Large intestine (tissue), 12 donors: ENCODE measurements at places on chromosomes 16 and 17.

- H3K4me1 ChIP-seq = peaks cover 3% of the 10 kb centered on the region
- no peaks in the 10 kb centered on the region for H3K27me3 ChIP-seq
- H3K4me3 ChIP-seq = no peak overlapping the region
- peaks cover 91% of the 10 kb centered on the region for H3K36me3 ChIP-seq
- no peak overlapping the region for H3K27ac ChIP-seq
- no peak for DNase-seq
Measured at GRCh38 chr17:48060249-48060648, 12.1 kb downstream of the NFE2L1 start.

- DNase-seq = no peak
- no peaks in the 10 kb centered on the region for H3K27me3 ChIP-seq
- H3K27ac ChIP-seq = no peak overlapping the region
- no peaks in the 10 kb centered on the region for H3K4me1 ChIP-seq
Measured at GRCh38 chr17:82808921-82809905, 30.6 kb downstream of the ZNF750 start.

DNA sequence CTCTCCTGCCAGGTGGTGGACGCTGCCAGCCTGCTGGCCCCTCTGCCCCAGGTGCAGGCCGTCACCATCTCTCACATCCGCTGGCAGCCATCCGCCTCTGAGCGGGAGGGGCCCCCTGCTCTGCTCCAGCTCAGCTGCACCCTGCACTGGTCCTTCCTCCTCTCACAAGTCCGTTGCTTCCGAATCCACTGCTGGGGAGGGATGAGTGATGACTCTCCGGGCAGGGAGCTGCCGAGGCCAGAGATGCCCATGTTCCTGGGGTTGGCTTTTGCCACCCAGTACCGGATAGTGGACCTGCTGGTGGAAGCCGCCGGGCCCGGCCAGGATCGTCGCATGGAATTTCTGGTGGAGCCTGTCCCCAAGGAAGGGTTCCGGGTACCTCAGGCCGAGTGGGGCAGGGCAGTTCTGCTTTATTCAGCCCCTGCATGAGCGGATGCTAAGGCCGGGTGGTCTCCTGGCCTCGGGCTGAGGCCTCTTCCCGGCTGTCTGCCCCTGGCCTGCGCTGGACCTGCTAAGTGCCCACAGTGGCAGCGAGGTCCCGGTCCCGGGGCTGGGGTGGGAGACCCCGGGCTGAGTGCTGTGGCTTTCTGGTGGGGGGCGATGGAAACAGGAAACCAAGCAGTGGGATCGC, 11.4 kb downstream of the ENGASE start:
- peaks cover 53% of the 10 kb centered on the region for H3K36me3 ChIP-seq
- H3K27me3 ChIP-seq = no peaks in the 10 kb centered on the region
- no peak overlapping the region for H3K27ac ChIP-seq
- DNase-seq = no peak

DNA sequence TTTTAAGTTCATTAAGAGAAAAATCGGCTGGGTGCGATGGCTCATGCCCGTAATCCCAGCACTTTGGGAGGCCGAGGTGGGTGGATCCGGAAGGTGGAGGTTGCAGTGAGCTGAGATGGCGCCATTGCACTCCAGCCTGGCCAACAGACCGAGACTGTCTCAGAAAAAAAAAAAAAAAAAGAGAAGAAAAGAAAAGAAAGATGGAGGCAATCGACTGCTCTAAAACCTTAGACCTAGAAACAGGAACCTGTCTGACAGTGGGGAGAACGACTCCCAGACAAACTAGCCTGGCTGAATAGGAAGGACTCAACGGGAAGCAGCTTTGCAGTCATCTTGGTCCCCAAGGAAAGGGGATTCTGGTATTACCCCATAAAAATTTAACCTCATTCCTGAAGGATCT, 13.7 kb downstream of the MRC2 start:
- no peaks in the 10 kb centered on the region for H3K36me3 ChIP-seq
- H3K4me1 ChIP-seq = no peaks in the 10 kb centered on the region
- no peak overlapping the region for H3K27ac ChIP-seq

GRCh38 chr16:4372001-4372577, 441 bp downstream of the VASN start:
- peaks cover 38% of the 10 kb centered on the region for H3K4me1 ChIP-seq
- DNase-seq = peak; percentile 34
- peak overlapping the region; percentile 54 for H3K4me3 ChIP-seq
- peaks cover 6% of the 10 kb centered on the region for H3K36me3 ChIP-seq
- H3K27ac ChIP-seq = peak overlapping the region; percentile 53

- DNase-seq = no peak
- no peaks in the 10 kb centered on the region for H3K4me1 ChIP-seq
- H3K27ac ChIP-seq = no peak overlapping the region
- no peak overlapping the region for H3K4me3 ChIP-seq
- H3K36me3 ChIP-seq = no peaks in the 10 kb centered on the region
Measured at GRCh38 chr17:73910206-73910605, 266.0 kb upstream of the SDK2 start.

- H3K36me3 ChIP-seq = no peaks in the 10 kb centered on the region
- H3K27me3 ChIP-seq = no peaks in the 10 kb centered on the region
- peak; percentile 80 for DNase-seq
- H3K4me3 ChIP-seq = no peak overlapping the region
- H3K4me1 ChIP-seq = peaks cover 40% of the 10 kb centered on the region
Measured at GRCh38 chr17:57892146-57892819, 42.4 kb upstream of the MRPS23 start.

GRCh38 chr16:89504091-89504490, 4.1 kb upstream of the SPG7 start:
- H3K27ac ChIP-seq = no peak overlapping the region
- H3K36me3 ChIP-seq = no peaks in the 10 kb centered on the region

- H3K4me1 ChIP-seq = no peaks in the 10 kb centered on the region
- peaks cover 20% of the 10 kb centered on the region for H3K27me3 ChIP-seq
- no peak overlapping the region for H3K4me3 ChIP-seq
Measured at GRCh38 chr17:41048441-41048840, 1.3 kb upstream of the KRTAP2-1 start.

- H3K27ac ChIP-seq = no peak overlapping the region
- H3K4me1 ChIP-seq = peaks cover 29% of the 10 kb centered on the region
- no peak overlapping the region for H3K4me3 ChIP-seq
- DNase-seq = no peak
Measured at GRCh38 chr17:79803421-79803996, 6.6 kb upstream of the CBX8 start.

DNA sequence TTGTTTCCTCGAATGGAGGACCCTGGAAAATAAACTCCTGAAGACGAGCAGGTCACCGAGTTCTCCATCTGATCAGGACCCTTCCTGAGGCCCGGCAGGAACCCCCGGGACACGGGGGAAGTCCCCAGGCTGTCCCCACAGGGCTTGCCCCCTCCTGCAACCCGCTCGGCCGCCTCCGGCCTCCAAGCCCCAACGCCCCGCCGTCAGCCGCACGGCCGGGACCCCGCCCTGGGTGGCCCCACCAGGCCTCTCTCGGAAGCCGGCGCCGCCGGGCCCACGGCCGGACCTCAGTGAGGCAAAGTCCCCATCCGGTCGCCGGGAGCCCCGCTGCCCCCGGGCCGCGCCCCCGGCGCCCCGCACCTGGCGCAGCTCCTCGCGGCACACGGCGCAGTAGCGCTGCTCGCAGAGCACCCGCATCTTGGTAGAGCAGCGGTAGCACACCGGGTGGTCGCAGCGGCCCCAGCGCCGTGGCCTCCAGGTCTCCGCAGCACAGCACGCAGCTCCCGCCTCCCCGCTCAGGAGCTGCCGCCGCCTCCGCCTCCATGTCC, 383 bp downstream of the ZNF598 start:
- H3K36me3 ChIP-seq = peaks cover 15% of the 10 kb centered on the region
- peaks cover 35% of the 10 kb centered on the region for H3K4me1 ChIP-seq
- no peaks in the 10 kb centered on the region for H3K27me3 ChIP-seq

DNA sequence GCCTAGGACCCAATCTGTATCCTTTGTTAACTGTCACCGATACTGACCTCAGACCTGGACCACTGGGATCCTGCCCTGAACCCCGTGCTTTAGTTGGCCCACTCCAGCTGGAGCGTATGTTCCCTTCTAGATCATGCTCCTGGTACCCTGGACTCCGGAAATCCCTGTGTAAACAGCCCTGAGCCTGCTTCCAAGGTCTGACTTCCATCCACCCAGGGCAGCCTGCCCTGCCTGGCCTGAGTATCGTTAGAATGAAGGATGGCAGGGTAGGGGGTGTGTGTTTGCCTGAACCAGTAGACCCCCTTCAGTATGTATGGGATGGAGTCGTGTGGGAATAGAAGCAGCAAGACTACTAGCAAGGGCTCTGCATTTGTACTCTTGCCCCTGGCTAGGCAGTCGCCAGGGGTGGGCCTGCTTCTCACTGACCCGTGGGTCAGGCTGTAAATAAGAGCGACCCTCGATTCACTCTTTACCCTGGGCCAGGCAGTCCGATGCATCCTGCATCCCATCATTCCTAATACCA, 691 bp upstream of the TMEM98 start:
- DNase-seq = peak; percentile 73
- H3K27ac ChIP-seq = peak overlapping the region; percentile 70
- H3K4me3 ChIP-seq = peak overlapping the region; percentile 47
- no peaks in the 10 kb centered on the region for H3K27me3 ChIP-seq

DNA sequence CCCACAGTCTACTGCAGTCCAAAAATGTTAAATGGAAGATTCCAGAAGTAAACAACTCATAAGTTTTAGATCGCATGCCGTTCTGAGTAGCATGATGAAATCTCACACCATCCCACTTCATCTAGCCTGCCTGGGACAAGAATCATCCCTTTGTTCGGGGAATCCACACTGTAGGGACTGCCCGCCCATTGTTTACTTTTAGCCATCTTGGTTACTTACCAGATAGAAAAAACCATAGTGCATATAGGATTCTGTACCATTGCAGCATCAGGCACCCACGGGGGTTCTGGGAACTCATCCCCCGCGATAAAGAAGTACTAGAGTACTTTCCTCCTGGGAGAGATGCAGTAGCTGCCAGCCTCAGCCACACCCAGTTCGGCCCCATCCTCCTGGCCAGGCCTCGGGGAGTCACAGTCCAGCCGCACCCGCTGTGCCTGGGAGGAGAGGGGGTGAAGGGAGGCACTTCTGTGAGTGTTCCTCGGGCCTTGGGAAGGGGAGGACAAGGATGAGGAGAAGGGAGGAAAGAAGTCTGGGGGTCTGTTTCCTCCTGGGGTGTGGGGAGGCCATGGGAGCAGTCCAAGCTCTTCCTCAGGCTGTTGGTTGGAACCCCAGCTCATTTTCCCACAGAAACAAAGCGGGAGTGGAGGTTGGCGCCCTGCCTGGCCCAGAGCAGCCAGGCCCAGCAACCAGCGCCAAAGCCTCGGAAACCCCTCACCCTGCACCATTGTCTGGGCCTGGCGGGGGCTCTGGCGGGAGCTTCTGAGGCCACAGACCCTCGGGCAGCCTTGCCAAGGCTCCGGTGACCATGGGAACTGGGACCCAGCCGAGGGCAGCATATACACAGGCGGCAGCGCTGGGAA, 8.9 kb downstream of the TRIM47 start:
- peaks cover 18% of the 10 kb centered on the region for H3K4me1 ChIP-seq
- no peaks in the 10 kb centered on the region for H3K27me3 ChIP-seq
- no peak overlapping the region for H3K4me3 ChIP-seq
- H3K36me3 ChIP-seq = peaks cover 4% of the 10 kb centered on the region

GRCh38 chr16:72517154-72517553, 345.2 kb upstream of the PMFBP1 start:
- no peaks in the 10 kb centered on the region for H3K27me3 ChIP-seq
- H3K27ac ChIP-seq = no peak overlapping the region
- no peak overlapping the region for H3K4me3 ChIP-seq
- no peaks in the 10 kb centered on the region for H3K36me3 ChIP-seq

DNA sequence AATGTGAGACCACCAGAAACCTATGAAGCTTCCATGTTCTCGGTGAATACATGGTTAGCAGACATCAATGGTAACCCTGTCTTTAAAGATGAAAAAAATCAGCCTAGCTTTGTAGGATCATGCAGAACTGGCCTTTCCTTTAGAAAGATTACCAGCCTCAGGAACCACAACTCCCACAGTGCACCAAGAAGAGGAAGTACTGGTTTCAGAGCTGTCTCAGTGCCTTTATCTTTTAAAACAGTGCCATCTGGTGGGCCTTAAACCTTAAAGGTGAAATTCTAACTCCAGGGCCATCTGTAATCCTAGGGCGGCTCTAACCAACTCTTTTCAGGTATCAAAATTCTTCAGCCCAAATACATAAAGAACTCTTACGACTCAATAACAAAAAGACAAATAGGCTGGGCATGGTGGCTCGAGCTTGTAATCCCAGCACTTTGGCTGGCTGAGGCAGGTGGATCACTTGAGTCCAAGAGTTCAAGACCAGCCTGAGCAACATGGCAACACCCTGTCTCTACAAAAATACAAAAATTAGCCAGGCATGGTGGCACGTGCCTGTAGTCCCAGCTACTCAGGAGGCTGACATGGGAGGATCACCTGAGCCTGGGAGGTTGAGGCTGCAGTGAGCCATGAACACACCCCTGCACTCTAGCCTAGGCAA, 5.4 kb downstream of the ATPAF2 start:
- H3K4me1 ChIP-seq = peaks cover 5% of the 10 kb centered on the region
- H3K36me3 ChIP-seq = no peaks in the 10 kb centered on the region
- no peak overlapping the region for H3K27ac ChIP-seq
- peak; percentile 68 for DNase-seq

DNA sequence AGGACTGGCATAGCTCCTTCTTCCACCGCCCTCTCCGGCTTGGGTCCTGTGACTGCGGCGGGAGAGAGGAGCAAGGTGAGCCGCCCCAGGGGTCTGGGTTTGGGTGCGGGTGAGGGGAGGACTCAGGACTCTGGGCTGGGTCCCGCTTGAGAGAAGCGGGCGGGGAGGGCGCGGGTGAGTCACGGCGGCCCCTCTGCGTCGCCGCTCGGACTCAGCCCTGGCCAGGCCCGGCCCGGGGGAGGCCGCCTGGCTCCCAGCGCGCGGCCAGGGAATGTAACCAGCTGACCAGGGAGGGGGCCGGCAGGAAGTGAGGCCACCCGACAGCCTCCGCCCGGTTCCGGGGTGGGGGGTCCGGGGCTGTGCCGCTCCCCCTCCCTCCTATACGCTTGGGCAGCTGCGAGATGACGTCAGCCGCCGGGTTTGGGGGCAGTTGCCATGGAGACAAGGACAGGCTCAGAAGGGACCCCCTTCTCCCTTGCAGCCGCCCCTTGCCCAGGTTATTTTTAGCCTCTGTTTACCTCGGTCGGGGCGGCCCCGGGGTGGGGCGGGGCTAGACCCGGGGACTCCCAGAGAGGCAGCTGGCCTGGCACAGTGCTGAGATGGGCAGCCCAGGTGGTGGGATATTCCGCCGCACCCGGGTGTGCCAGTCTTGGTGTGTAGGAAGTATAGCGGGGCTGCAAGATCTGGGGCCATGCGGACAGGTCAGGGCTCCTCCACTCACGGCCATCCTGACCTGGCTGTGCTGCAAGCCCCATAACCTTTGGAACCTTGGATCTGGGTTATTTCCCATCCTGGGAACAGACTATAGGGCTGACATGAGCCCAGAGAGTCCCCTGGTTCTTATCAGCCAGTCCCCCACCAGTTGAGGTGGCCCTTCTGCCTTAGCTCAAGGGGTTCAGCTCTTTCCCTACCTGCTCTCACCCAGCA, 1.6 kb downstream of the RIPOR1 start:
- no peaks in the 10 kb centered on the region for H3K36me3 ChIP-seq
- H3K27ac ChIP-seq = peak overlapping the region; percentile 37
- peak overlapping the region; percentile 56 for H3K4me3 ChIP-seq
- H3K27me3 ChIP-seq = peaks cover 69% of the 10 kb centered on the region
- peak; percentile 55 for DNase-seq
